ENCODE measurements at places on chromosomes 4 and X. TPM values are rescaled to one million over a fixed set of nuclear protein-coding genes. Genes with fewer than 3 reads are reported as not detected.

GRCh38 chrX:150649096-150649870, 43.9 kb upstream of the MTMR1 start:
- no peak overlapping the region for H3K4me3 ChIP-seq
- H3K27ac ChIP-seq = no peak overlapping the region
- no peaks in the 10 kb centered on the region for H3K4me1 ChIP-seq

GRCh38 chr4:40099010-40099409, 42.4 kb downstream of the N4BP2 start:
- DNase-seq = no peak
- no peaks in the 10 kb centered on the region for H3K27me3 ChIP-seq
- H3K36me3 ChIP-seq = no peaks in the 10 kb centered on the region
- no peak overlapping the region for H3K27ac ChIP-seq
- H3K4me1 ChIP-seq = no peaks in the 10 kb centered on the region

GRCh38 chr4:94802091-94802490, 44.3 kb downstream of the BMPR1B start:
- H3K27me3 ChIP-seq = no peaks in the 10 kb centered on the region
- H3K4me1 ChIP-seq = no peaks in the 10 kb centered on the region
- no peaks in the 10 kb centered on the region for H3K36me3 ChIP-seq
- no peak for DNase-seq
- H3K4me3 ChIP-seq = no peak overlapping the region

- peak overlapping the region; percentile 90 for H3K27ac ChIP-seq
- no peaks in the 10 kb centered on the region for H3K36me3 ChIP-seq
- peak; percentile 55 for DNase-seq
- peaks cover 70% of the 10 kb centered on the region for H3K4me1 ChIP-seq
- no peak overlapping the region for H3K4me3 ChIP-seq
Observed at GRCh38 chr4:158811704-158812103, 42.9 kb downstream of the FNIP2 start.

- DNase-seq = no peak
- no peaks in the 10 kb centered on the region for H3K36me3 ChIP-seq
- no peak overlapping the region for H3K4me3 ChIP-seq
- H3K27ac ChIP-seq = no peak overlapping the region
- no peaks in the 10 kb centered on the region for H3K4me1 ChIP-seq
Observed at GRCh38 chr4:65457011-65457410, 213.3 kb downstream of the EPHA5 start.

DNA sequence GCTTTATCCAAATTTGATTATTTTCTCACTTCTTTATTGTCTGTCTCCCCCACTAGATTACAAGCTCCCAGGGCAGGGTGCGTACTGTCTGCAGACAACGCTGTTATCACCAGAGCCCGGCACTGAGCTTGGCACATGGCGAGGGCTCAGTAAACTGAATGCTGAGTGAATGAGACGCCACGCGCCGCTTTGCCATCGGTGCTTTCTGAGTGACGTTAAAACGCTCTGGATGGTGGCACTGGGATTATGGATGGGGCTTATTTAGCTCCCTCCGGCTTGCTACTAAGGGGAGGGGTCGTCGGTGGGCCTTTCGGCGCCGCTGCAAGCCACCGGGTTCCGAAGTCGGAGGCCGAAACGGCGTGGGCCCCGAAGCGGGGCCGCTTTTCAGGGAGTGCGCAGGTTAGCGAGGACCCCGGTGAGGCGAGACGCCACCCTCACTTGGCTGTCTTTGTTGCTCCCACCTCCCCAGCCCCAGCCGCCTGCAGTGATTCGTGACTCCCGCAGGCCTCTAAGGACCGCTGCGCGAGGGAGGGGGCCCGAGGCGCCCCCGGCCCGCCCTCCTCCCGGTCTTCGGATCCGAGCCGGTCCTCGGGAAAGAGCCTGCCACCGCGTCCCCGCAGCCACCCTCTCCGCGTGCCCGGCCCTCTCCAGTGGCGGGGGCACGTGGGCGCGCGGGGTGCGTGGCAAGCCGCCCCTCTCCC, 569 bp upstream of the FHL1 start:
- H3K4me3 ChIP-seq = peak overlapping the region; percentile 71
- peak; percentile 24 for DNase-seq
- no peaks in the 10 kb centered on the region for H3K36me3 ChIP-seq

DNA sequence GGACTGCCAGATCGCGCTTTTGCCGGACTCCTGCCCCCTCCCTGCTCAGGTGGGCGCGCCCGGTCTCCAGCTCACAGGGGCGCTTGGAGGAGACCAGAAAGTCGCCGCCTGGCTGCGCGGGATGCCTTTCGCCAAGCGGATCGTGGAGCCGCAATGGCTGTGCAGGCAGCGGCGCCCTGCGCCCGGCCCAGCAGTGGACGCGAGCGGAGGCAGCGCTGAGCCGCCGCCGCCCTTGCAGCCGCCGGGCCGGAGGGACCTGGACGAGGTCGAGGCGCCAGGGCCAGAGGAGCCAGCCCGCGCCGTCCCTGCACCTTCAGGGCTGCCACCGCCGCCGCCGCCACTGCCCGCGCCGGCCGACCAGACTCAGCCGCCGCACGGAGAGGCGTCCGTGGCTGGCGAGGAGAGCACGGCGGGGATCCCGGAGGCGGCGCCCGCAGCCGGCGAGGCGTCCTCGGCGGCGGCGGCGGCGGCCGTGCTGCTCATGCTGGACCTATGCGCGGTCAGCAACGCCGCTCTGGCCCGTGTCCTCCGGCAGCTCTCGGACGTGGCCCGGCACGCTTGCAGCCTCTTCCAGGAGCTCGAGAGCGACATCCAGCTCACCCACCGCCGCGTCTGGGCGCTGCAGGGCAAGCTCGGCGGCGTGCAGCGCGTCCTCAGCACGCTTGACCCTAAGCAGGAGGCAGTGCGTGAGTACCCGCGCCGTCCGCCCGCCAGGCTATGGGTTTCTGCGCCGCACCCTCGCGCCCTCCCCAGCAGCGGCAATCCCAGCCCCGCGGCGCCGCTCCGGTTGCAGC, 834 bp downstream of the NHS start:
- no peaks in the 10 kb centered on the region for H3K36me3 ChIP-seq
- H3K27ac ChIP-seq = no peak overlapping the region
- peak; percentile 34 for DNase-seq
- H3K4me3 ChIP-seq = peak overlapping the region; percentile 63
- no peaks in the 10 kb centered on the region for H3K27me3 ChIP-seq
- H3K4me1 ChIP-seq = no peaks in the 10 kb centered on the region

DNA sequence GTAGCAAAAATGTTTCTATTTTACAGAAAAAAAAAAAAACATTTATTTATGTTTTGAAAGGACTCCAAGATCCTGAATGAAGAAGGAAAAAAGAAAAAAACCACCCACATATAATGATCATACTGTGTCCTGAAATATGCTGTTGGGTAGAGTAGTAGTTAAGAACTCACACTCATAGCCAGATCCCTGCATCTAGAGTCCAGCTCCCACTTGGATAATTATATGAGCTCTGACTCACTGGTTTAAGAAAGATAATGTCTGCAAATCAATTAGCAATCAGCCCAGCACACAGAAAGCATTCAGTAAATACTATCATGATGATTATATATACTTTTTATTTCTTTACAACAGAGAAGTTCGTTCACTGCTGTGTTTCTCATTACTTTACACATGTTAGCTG, 46.7 kb upstream of the MXRA5 start:
- no peak for DNase-seq
- no peaks in the 10 kb centered on the region for H3K4me1 ChIP-seq
- H3K36me3 ChIP-seq = no peaks in the 10 kb centered on the region
- no peaks in the 10 kb centered on the region for H3K27me3 ChIP-seq
- H3K27ac ChIP-seq = no peak overlapping the region
- no peak overlapping the region for H3K4me3 ChIP-seq

GRCh38 chrX:53249408-53250042, 24.5 kb upstream of the KDM5C start:
- H3K4me1 ChIP-seq = no peaks in the 10 kb centered on the region
- H3K36me3 ChIP-seq = no peaks in the 10 kb centered on the region
- H3K4me3 ChIP-seq = no peak overlapping the region
- no peak overlapping the region for H3K27ac ChIP-seq

GRCh38 chrX:19852014-19853005, 35.1 kb downstream of the SH3KBP1 start:
- no peak for DNase-seq
- no peaks in the 10 kb centered on the region for H3K4me1 ChIP-seq
- no peaks in the 10 kb centered on the region for H3K36me3 ChIP-seq
- no peaks in the 10 kb centered on the region for H3K27me3 ChIP-seq
- no peak overlapping the region for H3K27ac ChIP-seq

DNA sequence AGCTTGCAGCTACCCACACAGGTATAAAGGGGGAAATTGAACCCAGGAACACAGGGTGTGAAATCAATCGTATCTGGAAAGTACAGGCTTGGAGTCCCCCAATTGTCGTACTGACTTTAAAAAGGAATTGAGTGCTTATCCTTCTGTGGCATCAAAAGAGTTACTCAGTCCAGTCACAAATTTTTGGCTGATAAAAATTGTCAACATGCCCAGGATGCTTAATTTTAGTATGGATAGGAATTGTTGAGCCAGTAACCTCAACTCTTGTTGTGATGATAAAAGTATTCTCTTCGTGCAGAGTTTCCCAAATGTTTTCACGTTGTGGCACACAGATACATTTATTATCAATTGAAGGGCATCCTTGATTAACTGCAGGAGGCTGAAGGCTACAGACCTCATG, 43.6 kb upstream of the FTHL17 start:
- DNase-seq = no peak
- H3K4me3 ChIP-seq = no peak overlapping the region
- no peaks in the 10 kb centered on the region for H3K27me3 ChIP-seq
- no peaks in the 10 kb centered on the region for H3K4me1 ChIP-seq

GRCh38 chr4:122636697-122637096, 15.8 kb upstream of the IL21 start:
- H3K4me1 ChIP-seq = no peaks in the 10 kb centered on the region
- DNase-seq = no peak
- no peaks in the 10 kb centered on the region for H3K36me3 ChIP-seq
- H3K27me3 ChIP-seq = no peaks in the 10 kb centered on the region
- H3K27ac ChIP-seq = no peak overlapping the region

- no peak for DNase-seq
- H3K4me1 ChIP-seq = peaks cover 5% of the 10 kb centered on the region
- H3K27me3 ChIP-seq = no peaks in the 10 kb centered on the region
- no peak overlapping the region for H3K27ac ChIP-seq
- no peaks in the 10 kb centered on the region for H3K36me3 ChIP-seq
- H3K4me3 ChIP-seq = no peak overlapping the region
Observed at GRCh38 chr4:140084385-140084784, 69.6 kb downstream of the MAML3 start.

- H3K4me3 ChIP-seq = no peak overlapping the region
- DNase-seq = no peak
- no peaks in the 10 kb centered on the region for H3K4me1 ChIP-seq
- peak overlapping the region; percentile 10 for H3K27ac ChIP-seq
- H3K27me3 ChIP-seq = no peaks in the 10 kb centered on the region
Observed at GRCh38 chr4:154009788-154010187, 220.9 kb upstream of the SFRP2 start.

- no peak for DNase-seq
- H3K4me1 ChIP-seq = peaks cover 7% of the 10 kb centered on the region
- H3K27me3 ChIP-seq = no peaks in the 10 kb centered on the region
- no peaks in the 10 kb centered on the region for H3K36me3 ChIP-seq
Observed at GRCh38 chrX:40143001-40143400, 45.2 kb upstream of the BCOR start.

GRCh38 chr4:142801966-142802365, 44.1 kb downstream of the INPP4B start:
- H3K27ac ChIP-seq = no peak overlapping the region
- H3K36me3 ChIP-seq = no peaks in the 10 kb centered on the region
- no peaks in the 10 kb centered on the region for H3K27me3 ChIP-seq
- H3K4me3 ChIP-seq = no peak overlapping the region

GRCh38 chrX:2398064-2398656, 102.6 kb downstream of the DHRSX start:
- H3K27ac ChIP-seq = no peak overlapping the region
- H3K36me3 ChIP-seq = no peaks in the 10 kb centered on the region
- no peak for DNase-seq
- H3K4me1 ChIP-seq = no peaks in the 10 kb centered on the region

DNA sequence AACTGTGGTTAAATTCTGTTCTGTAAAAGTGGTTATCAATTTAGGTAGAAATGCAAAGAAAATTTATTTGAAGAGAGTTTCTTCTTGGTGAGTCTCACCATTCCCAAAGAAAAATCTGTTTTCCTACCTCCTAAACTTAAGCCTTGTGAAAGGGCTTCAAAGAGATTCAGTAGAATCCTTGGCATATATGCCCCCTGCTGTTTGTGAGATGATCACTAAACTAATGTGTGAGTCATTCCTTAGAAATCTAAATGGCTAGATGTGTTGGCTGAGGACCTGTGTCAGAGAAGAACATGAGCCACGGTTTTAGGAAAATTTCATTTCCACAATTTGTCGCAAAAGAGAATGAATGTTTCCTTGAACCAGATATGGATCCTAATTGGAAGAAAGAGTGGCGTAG, 260.9 kb downstream of the SLC7A11 start:
- no peak overlapping the region for H3K27ac ChIP-seq
- H3K27me3 ChIP-seq = no peaks in the 10 kb centered on the region
- no peak for DNase-seq
- H3K4me1 ChIP-seq = no peaks in the 10 kb centered on the region

DNA sequence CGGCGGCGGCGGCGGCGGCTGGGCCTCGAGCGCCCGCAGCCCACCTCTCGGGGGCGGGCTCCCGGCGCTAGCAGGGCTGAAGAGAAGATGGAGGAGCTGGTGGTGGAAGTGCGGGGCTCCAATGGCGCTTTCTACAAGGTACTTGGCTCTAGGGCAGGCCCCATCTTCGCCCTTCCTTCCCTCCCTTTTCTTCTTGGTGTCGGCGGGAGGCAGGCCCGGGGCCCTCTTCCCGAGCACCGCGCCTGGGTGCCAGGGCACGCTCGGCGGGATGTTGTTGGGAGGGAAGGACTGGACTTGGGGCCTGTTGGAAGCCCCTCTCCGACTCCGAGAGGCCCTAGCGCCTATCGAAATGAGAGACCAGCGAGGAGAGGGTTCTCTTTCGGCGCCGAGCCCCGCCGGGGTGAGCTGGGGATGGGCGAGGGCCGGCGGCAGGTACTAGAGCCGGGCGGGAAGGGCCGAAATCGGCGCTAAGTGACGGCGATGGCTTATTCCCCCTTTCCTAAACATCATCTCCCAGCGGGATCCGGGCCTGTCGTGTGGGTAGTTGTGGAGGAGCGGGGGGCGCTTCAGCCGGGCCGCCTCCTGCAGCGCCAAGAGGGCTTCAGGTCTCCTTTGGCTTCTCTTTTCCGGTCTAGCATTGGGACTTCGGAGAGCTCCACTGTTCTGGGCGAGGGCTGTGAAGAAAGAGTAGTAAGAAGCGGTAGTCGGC, 528 bp downstream of the FMR1 start:
- no peaks in the 10 kb centered on the region for H3K36me3 ChIP-seq
- DNase-seq = peak; percentile 57

WDR17 gene
- total RNA-seq = 0.46 TPM

ARHGAP24 gene
- total RNA-seq = 4.6 TPM

CXorf49 gene
- not detected for total RNA-seq

OPRPN gene
- not detected for total RNA-seq

DLG3 gene
- 1.2 TPM for total RNA-seq

C1QTNF7 gene
- 0.77 TPM for total RNA-seq

GPR119 gene
- not detected for total RNA-seq

MAGEC1 gene
- not detected for total RNA-seq

Measured in psoas muscle (tissue), 8 donors.